ENCODE measurements at places on chromosomes 5 and 9.

GRCh38 chr9:108161503-108161902, 671.9 kb upstream of the KLF4 start:
- no peak for DNase-seq

GRCh38 chr9:79581794-79582193, 10.0 kb downstream of the TLE4 start:
- DNase-seq, result peak; percentile 59

DNA sequence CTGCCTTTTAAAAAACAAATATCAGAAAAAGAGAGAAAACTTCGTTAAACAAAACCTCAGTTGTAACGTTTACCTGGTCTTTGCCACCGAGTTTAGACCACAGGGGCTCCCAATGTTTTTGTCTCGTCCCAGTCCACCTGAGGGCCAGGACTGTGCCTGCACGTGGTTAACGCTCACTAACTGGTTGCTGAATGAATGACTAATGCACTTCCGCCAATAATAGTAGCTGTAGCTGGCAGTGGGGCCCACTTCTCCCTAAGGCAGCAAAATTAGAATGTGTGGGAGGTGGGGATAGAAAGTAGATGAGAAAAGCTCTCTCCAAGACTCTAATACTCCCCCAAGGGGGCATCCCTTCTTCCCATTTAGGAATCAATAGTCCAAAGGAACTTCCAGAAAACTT, 29.1 kb upstream of the MED27 start:
- no peak for DNase-seq

GRCh38 chr9:121996783-121997182, 96.3 kb downstream of the TTLL11 start:
- no peak for DNase-seq

DNA sequence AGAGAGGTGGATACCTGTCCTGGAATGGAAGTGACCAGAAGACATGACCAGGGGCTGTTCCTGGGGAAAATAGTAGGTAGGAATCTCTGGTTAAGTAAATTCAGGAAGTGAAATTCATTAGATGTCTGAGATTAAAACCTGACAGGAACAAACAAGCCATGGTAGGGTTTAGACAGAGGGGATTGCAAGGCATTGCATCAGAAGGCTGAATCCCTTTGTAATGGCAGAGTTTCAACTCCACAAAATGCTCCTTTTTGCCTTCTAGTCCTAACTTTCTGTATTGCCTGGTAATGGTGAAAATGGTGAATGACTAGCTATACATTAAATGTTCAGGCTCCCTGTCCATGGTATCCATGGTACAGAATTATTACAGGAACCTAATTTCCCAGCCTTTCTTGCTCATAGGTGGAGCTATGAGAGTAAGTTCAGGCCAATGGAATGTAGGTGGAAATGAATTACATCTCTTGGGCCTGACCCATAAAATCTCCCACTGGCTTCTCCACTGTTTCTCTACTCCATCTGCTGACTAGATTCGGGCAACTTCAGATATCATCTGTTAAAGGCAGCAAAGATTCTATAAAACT, 113.4 kb upstream of the CNTLN start:
- no peak for DNase-seq

GRCh38 chr9:111102793-111103464, 64.7 kb upstream of the LPAR1 start:
- DNase-seq, result no peak

- DNase-seq, result no peak
Observed at GRCh38 chr5:87154191-87154590, 113.5 kb upstream of the RASA1 start.

DNA sequence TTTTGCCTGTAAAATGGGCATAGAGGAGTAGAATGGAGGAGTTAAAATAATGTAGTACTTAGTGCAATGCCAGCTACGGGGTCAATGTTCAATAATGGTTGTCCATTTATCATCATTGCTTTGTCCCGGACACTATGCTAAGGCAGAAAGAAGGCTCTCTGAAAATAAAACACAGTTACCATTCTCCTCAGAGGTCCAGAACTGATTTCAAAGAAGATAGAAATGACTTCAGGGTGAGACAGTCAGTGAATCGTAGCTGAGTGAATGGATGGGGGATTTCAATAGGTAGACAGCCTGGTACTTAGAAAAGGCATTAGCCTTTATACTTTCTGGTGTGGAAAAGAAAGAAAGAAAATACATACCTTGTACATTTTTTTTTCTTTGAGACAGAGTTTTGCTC, 1.2 kb upstream of the AK3 start:
- DNase-seq, result no peak

DNA sequence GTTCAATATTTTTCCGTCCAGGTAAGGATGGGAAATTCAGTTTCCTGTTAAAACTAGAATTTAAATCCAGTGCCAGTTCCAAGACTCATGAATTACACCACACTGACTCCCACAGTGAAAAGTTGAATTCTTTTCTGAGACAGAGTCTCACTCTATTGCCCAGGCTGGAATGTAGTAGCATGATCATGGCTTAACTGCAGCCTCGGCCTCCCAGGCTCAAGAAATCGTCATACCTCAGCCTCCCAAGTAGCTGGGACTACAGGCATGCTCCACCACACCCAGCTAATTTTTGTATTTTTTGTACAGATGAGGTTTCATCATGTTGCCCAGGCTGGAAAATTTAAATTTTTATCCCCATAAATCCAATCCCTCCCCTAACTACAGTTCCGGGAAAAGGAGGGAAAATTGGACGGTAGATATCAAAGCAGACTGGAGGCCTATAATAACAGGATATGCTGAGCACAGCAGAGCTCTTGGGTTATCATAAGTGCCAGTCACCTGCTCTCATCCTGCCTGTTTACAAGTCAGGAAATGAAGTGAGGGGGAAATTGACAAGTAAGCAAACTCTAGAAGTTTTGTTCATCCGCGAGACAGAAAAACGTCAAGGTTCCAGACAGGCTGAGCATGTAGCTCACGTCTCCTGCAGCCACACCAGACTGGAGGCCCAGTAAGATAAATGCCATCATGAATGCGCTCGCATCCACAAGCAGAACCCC, 105.7 kb downstream of the UGCG start:
- DNase-seq, result peak; percentile 31

GRCh38 chr9:120944434-120944843, 17.8 kb upstream of the TRAF1 start:
- DNase-seq, result no peak

- DNase-seq, result no peak
Observed at GRCh38 chr5:171317230-171317629, 8.2 kb downstream of the TLX3 start.

DNA sequence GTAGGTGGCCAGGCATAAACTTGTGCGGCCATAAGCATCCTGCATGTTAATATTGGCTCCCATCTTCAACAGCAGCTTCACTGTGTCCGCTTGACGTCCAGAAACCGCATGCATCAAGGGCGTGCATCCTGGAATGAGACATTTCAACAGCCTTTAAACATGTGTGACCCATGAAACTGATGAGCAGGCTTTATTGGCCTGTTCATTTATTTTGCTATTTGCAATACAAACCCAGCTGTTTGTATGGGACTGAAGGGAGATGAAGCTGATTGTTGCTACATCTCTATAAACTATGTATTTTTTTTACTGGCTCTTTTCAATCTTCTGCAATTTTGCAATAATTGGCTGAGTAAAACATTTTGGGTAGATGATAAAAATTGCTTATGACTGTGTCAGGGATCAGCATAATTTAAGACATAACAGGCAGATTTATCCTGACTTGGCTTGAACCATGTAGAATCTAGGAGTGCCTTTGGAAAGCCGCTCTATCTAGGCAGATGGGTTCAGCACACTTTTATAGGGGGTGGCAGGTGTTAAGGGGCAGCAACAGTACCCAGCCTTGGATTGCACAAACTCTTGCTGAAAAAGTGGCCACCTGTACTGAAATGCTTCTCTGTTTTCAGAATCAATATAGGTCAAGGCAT, 56.9 kb downstream of the ANKRD55 start:
- no peak for DNase-seq

- DNase-seq, result no peak
Observed at GRCh38 chr5:38134810-38135209, 123.5 kb upstream of the EGFLAM start.

DNA sequence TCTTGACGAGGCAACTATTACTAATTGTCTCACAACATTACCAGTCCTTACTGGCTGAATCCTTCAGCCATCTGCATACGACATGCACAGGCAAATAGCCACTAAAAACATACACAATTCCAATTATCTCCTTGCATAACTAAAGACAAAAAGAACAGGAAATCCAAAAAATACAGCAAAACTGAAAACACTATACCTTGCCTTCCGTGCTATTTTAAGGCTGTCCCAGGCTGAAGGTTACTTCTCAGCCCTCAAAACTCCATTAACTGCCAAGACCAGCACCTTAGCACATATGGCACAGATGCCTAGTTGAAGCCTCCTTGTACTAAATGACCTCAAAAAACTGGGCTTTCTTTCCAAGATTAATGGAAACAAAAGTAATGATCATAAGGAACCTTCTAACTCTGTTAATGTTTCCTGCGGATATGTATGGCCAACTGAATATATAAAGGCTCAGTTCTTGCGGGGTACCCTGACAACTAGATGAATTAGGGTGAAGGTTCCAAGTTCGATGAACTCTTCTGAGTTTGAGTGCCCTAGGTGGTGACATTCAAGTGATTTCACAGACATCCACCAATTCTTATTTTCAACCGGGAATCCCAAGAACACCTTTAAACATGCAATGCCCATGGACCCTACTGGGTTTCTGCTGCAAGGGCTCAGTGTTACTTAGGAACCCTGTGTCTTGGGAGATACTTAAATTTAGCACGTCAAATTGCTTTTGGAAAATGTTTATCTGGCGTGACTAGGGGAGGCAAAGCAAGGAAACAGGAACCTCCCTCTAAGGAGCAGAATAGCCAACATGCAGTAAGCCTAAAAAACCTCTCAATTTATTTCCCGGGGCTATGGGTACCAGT, 455.3 kb downstream of the RAB3C start:
- no peak for DNase-seq

GRCh38 chr9:8852301-8852864, 1052.8 kb upstream of the DMAC1 start:
- DNase-seq, result no peak

- DNase-seq, result no peak
Observed at GRCh38 chr9:124555043-124555442, 47.8 kb upstream of the NR5A1 start.

GRCh38 chr5:1974081-1974480, 91.4 kb upstream of the IRX4 start:
- DNase-seq, result no peak

DNA sequence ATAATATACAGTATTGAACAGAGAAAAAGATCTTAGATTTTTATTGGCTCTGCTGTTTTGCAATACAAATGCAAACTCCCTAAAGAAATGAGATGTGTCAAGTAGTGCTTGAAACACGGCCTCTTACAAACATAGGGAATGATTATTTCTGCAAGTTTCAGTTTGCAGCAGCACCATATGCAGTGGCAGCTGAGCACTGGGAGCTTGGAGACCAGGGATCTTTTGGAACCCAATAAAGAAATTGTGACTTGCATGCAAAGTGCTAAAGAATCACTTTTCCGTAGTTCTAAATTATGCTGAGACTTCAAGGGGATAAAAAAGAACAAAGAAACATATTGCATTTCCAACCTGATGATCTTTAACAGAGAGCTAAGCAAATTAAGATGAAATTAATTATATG, 674.6 kb upstream of the ZNF608 start:
- no peak for DNase-seq

DNA sequence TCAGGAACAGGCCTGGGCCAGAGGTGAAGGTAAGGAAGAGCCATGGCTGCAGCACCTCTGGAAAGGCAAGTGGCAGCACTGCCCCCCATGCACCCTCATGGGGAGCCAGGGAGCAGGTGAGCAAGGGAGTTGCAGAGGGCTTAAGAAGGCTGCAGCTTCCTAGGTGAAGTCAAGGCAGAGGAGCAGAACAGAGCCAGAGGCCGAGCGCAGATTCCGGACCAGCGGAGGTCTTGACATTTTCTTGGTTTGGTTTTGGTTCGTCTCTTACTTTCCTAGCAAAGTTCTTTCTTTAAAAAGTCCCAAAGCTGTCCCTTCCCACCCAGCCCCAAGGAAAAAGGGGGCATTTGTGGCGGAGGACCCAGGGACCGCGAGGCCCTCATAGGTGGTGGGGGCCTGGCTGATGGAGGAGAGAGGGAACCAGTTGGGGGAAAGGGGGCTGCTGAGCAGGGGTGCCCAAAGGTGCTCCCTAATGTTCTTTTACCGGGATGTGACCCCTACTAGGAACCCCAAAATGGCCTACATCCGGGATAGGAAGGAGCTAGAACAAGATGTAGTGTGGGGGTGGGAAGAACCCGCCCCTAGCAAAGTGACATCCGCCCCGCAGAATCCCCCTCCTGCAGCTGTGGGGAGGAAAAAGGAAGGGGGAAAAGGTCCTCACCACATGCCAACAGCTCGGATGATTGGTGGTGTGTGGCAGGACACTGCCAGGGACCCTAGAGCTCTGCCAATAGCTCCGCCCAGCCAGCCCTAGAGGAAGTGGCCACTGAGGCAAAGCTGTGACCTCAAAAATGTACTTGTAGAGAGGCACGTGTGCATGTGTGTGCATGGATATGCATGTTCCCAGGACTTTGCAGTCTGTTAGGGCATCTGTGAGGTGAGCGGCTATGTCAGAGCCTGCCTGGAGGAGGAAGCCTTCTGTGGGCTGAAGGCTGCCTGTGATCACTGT, 914 bp upstream of the CD72 start:
- DNase-seq, result peak; percentile 25

DNA sequence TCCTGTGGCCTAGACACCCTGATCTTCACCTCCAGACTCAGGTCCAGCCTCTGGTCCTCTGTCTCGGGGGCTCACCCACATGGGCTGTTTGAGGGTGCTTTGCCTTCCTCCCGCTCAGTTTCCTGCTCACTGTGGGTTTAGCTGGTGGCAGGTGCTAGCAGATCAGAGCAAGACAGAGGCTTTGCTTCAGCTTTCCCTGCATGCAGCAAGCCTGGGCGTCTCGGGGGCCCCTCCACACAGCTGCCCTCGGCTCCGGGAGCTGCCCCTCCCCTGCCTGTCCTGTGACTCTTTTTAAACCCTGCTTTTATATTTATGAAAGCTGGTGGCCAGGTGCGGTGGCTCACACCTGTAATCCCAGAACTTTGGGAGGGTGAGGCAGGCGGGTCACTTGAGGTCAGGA, 14.6 kb downstream of the MRPL36 start:
- no peak for DNase-seq

DNA sequence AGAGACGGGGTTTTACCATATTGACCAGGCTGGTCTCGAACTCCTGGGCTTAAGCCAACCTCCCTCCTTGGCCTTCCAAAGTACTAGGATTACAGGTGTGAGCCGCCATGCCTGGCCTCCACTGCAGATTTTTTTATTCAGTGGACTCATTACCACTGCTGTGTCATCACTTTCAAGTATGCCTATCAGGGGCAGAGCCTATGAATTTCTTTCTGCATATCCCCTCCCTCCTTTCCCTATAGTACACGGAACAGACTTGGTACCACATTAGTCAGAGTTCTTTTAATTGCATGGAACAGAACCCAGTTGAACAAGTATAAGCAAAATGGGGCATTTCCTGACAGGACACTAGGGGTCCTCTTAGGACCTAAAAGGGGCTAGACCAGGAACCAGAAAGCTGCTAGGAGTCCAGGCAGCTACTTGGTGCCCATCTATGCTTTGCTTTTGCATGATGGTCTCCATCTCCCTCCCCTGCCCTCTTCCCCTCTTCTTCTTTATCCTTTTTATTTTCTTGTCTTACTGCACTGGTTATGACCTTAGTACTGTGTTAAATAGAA, 5.8 kb downstream of the BSPRY start:
- no peak for DNase-seq
